ENCODE measurements at places on chromosomes 4 and X. TPM values are rescaled to one million over a fixed set of nuclear protein-coding genes. Genes with fewer than 3 reads are reported as not detected.

GPM6B gene
- total RNA-seq: 5.3 TPM

CXXC4 gene
- 0.17 TPM for total RNA-seq

PRKG2 gene
- not detected for total RNA-seq

TEX13B gene
- total RNA-seq: not detected

ODAM gene
- 1.9 TPM for total RNA-seq

GRCh38 chrX:24285082-24285481 lies 28.8 kb downstream of the SUPT20HL2 start:
- H3K4me3 ChIP-seq: no peak overlapping the region
- H3K27ac ChIP-seq: no peak overlapping the region
- no peaks in the 10 kb centered on the region for H3K4me1 ChIP-seq

DNA sequence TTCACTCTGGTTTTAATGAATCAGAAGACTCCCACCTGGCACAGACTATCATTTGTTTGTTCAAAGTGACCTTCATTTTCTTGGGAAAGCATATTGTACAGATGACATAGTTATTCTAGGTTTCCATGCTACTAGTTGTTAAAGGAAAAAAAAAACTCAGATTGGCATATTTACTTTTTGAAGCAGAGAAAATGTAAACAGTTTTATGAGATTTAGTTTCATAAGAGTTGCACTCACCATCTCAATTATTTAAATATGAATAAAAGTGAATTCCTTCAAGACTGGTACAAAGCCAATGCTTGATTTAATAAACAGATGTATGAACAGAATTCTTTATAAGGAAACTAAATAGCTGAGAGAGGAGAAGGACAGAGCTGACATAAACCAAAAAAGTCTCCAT lies 280.3 kb upstream of the UGT8 start:
- no peaks in the 10 kb centered on the region for H3K27me3 ChIP-seq
- no peak for DNase-seq
- H3K27ac ChIP-seq: no peak overlapping the region
- no peaks in the 10 kb centered on the region for H3K36me3 ChIP-seq

GRCh38 chr4:44438687-44439086 lies 9.9 kb downstream of the KCTD8 start:
- H3K27me3 ChIP-seq: no peaks in the 10 kb centered on the region
- no peak overlapping the region for H3K27ac ChIP-seq
- no peak for DNase-seq

DNA sequence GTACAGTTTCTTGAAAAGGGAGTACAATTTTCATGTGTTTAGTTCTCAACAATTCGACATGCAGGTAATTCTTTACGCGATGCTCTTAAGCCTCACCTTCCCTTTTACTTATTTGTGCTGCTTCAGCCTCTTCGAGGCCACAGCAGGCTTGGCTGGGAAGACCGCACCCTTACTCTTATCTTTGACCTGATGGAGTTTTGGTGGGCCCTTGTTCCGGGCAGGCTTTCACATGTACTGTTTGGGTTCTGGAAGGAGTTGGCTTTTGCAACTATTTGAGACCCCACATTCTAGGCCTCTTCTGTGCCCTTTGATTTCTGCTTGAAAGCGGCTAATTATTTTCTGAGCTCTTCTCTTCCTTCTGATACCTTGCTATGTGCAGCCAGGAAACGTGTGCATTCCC lies 60.2 kb downstream of the FAM193A start:
- peaks cover 63% of the 10 kb centered on the region for H3K4me1 ChIP-seq
- H3K36me3 ChIP-seq: no peaks in the 10 kb centered on the region
- no peak overlapping the region for H3K4me3 ChIP-seq
- no peaks in the 10 kb centered on the region for H3K27me3 ChIP-seq
- no peak for DNase-seq
- peak overlapping the region; percentile 63 for H3K27ac ChIP-seq

DNA sequence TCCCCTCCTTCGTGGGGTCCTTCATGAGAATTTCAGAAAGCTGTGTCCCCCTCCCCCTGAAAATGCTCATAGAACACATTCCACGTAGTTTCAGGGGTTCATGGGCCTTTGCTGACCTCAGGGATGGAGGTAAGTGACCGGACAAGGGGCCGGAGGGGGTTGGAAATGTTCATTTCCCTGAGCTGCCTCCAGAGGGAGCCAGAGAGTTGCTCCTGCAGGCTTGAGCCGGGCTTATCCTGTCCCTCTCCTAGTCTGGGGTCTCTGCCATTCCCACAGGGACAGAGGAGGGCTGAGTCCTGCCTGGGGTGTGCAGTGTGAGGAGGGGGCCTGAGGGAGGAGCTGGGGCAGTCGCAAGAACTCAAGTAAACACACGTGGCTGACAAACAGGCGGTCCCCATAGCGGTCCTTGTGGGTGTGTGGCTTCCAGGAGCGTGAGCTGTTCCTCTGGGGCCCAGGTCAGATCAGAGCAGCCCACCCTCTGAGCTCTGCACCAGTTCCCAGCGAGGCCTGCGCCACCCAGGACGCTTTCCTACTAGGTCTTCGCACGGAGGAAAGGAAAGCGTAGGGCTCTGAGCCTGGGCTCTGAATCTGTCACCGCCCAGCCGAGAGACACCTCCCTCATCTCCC lies 62.5 kb downstream of the WFS1 start:
- no peak overlapping the region for H3K27ac ChIP-seq
- H3K36me3 ChIP-seq: no peaks in the 10 kb centered on the region
- H3K27me3 ChIP-seq: no peaks in the 10 kb centered on the region
- H3K4me1 ChIP-seq: no peaks in the 10 kb centered on the region

- H3K4me1 ChIP-seq: no peaks in the 10 kb centered on the region
- DNase-seq: no peak
- H3K36me3 ChIP-seq: no peaks in the 10 kb centered on the region
- no peaks in the 10 kb centered on the region for H3K27me3 ChIP-seq
These were observed 25.6 kb upstream of the FRAS1 start for GRCh38 chr4:78031417-78031950.

DNA sequence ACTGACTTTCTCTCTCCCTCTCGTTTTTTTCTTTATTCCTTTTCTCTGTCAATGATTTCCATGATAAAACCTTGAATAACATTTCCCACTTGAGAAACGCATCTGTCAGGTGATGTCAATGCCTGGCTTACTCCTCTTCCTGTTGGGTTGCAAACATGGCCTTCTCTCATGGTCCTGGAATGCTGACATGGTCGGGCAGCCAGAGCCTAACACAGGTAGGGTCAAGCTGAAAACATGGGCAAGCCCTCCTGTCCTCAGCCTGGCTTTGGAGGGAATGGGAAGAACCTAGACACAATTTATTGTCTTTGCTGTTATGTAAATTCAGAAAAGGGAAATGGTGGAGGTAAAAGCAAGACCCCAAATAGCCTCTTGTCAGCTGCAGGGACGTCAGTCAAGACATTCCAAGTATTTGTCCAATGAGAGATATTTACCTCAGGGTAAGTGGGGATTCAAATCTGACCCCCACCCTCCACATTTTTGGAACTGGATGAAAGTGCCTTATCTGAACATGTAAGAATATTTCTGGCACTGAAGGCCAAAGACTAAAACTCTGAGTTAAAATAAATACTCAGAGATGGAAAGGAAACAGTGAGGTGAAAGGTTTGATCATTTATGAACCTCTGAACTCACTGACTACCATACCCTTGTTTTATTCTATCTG lies 473.8 kb downstream of the SPRY1 start:
- no peaks in the 10 kb centered on the region for H3K27me3 ChIP-seq
- no peak for DNase-seq
- H3K27ac ChIP-seq: no peak overlapping the region
- peaks cover 36% of the 10 kb centered on the region for H3K4me1 ChIP-seq
- no peaks in the 10 kb centered on the region for H3K36me3 ChIP-seq

DNA sequence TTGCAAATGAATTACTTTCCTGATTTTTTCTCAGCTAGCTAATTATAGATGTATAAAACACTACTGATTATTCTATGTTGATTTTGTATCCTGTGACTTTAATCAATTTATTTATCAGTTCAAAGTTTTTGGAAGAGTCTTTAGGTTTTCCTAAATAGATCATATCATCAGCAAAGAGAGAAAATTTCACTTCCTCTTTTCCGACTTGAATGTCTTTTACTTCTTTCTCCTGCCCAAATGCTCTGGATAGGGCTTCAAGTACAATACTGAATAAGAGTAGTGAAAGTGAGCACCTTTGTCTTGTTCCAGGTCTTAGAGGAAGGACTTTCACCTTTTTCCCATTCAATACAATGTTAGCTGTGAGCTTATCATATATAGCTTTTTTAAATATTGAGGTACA lies 417.9 kb downstream of the PDGFC start:
- H3K27me3 ChIP-seq: no peaks in the 10 kb centered on the region
- DNase-seq: no peak
- no peaks in the 10 kb centered on the region for H3K4me1 ChIP-seq
- no peak overlapping the region for H3K4me3 ChIP-seq
- H3K36me3 ChIP-seq: no peaks in the 10 kb centered on the region

DNA sequence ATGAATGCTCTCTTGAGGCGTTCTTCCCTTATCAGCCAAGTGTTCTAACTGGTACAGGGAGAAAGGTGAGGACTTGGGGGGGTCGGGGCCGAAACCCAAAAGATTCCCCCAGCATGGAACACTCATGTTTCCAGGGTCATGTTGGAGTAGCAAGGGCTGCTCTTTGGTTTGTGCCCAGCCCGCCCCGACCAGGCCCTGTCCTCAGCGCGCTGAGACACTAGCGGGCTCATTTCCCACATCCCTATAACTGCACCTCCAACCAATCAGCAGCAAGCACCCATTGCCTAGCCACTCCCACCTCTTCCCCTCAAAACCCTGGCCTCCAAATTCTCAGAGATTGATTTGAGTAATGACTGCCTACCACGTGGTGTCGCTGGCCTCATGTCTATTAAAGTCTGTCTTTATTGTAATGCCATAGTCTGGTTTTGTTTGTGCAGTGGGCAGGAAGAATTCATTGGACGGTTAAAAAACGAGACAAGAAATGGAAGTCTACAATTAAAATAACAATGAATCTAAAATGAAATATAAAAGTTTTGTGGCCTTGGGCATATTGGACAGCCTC lies 1928.4 kb downstream of the STIM2 start:
- no peaks in the 10 kb centered on the region for H3K36me3 ChIP-seq
- H3K4me1 ChIP-seq: no peaks in the 10 kb centered on the region
- H3K27me3 ChIP-seq: no peaks in the 10 kb centered on the region
- H3K4me3 ChIP-seq: no peak overlapping the region
- no peak overlapping the region for H3K27ac ChIP-seq
